ENCODE measurements at places on chromosomes 11 and 22.

GRCh38 chr11:125995313-125995712, 49.5 kb downstream of the VSIG10L2 start:
- DNase-seq = peak; percentile 45

- no peak for DNase-seq
Observed at GRCh38 chr11:115919341-115920091, 415.3 kb upstream of the CADM1 start.

GRCh38 chr22:38276166-38276565, 3.4 kb upstream of the TMEM184B start:
- DNase-seq = no peak

DNA sequence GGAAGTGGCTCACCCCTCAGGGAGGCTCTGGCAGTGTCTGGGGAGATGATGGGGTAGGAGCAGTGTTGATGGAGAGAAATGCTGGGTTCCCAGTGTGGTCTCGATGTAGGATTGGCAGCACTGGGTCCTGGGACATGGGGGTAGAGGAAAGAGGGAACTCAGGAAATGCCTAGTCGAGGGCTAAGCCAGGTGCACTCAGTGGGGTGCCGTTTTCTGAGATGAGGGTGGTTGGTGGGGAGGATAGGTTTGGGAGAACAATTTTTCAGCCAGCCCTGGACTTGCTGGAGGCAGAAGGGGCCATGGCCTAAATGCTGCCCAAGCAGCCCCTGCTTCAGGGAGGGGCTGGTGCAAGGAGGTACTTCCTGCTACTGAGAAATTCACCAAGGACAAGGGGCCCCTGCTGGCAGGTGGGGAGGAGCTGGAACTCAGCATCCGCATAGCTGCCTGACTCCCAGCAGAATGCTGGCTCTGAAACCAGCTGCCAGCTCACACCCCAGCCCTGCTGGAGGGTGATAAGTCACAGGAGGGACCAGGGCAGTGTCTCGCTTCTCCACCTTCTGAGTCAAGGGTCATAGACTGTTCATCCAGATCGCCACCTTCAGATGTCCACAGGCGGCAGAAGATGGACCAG, 6.0 kb downstream of the CCDC157 start:
- DNase-seq = no peak

DNA sequence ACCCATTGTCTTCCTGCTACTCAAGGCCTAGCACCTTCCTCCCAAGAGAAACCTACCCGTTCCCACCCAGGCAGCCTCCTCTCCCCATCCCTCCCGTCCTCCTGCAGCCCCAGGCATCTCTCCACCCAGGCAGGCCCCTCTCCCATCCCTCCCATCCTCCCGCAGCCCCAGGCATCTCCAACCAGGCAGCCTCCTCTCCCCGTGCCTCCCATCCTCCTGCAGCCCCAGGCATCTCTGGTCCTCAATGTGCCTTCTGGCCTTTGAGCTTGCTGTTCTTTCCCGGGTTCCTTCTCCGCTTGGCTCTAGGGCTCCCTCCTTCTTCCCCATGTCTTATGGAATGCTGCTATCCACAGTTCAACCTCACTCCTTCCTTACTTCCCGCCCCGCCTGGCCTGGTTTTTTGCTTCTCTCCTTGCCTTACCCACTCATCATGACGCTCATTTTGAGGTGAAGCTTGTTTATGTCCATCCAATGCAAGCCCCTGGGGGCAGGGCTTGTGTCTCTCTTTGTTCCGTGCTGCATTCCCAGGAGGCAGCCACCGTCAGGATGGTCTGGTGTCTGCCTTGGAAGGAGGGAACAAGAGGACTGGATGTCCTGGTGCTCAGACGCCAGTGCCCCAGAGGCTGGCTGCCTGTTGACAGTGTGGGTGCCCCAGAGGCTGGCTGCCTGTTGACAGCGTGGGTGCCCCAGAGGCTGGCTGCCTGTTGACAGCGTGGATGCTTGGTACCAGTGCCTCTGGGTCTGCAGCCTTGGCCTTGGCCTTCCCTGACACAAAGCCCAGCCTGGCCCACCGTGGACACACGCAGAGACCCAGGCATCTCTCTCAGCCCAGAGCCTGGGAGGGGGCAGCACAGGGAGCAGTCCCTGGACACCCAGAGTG, 815.7 kb downstream of the BRD1 start:
- no peak for DNase-seq

DNA sequence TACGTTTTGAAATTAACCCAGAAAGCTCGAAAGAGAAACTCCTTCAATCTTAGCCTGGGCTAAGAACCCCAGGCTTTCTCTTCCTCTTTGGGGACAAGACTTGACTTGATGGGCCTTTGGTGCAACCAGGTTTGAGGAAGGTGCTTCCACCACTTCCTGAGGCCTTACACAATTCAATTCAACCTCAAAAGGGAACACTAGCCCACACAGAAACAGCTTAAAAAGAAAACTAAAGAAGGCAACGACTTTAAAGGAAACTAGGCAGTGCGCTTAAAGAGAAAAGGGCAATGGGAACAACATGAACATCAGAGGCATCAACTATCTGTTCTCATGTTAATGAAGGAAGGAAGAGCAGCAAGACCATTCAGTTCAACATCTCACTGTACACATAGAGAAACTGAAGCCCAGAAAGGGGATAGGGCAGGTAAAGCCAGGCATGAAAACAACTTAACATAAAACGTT, 24.8 kb downstream of the PAK1 start:
- DNase-seq = no peak

- no peak for DNase-seq
Observed at GRCh38 chr11:69578167-69578566, 62.8 kb upstream of the CCND1 start.

DNA sequence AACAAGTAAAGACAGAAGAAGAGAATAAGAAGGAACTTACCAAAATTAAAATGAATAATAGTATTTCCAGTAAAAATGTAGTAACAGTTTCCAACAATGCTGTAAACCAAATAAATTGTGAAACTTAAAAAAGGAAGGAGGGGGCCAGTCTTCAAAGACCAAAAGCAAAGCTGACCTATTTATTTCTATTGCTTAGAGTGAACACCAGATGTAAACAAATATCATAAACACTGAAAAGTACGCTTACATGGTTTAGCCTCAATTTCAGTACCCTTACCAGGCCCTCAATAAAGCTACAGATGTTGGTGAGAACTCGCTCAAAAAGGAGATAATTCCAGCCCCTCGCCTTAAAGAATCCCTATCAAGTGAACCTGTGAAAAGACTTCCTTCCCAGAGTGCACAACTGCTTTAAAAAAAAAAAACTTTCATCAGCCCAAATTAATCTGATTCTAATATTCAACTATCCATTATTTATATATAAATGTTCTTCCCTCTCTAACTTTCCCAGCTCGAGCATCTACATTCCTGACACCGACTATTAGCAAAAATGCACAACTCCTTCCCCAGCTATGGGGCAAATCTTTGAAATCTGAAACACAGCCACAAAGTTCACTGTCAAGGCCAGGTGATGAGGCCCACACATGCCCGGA, 2.4 kb downstream of the PHF21A start:
- DNase-seq = no peak

- DNase-seq = no peak
Observed at GRCh38 chr11:60183591-60184205, 815 bp upstream of the MS4A6A start.

- no peak for DNase-seq
Observed at GRCh38 chr22:40599731-40600130, 36.8 kb downstream of the MRTFA start.

DNA sequence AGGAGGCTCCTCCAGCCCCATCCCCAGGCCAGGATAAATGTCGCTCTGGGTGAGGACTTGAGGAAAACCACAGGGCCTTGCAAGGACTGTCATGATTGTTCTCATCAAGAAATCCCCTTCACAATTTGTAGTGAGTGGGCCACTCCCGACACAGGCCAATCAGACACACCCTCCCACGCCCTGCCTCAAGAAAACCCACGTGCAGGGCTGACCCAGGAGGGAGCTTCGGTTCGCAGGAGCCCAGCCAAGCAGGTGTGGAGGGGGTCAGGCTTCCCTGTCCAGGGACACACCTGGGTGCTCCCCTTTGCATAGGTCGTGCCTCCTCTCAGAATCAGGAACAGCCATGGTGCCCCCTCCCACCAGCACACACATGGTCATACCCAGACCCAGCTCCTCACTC, 43.2 kb downstream of the SHANK2 start:
- DNase-seq = no peak

- no peak for DNase-seq
Observed at GRCh38 chr11:92765965-92766371, 203.5 kb upstream of the MTNR1B start.

- no peak for DNase-seq
Observed at GRCh38 chr11:61524446-61524845, 15.9 kb downstream of the LRRC10B start.

DNA sequence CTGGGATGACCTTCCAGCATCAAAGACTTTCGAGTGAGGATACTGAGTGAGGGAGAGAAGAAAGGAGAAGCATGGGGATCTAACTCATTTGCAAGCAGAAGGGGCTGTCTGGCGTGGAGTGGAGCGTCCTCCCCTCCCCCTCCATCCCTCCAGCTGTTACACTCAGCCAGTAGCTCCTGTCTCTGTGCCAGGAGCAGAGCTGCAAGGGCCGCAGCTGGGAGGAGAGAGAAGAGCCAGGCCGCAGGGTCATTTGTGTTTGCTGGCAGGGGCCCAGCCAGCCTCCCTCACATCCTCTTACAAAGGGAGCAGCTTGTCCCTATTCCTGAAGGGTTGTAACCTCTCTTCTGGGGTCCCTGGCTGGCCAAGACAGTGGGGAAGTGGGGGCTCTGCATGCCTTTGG, 57.9 kb downstream of the NECTIN1 start:
- no peak for DNase-seq

GRCh38 chr11:105823495-105824033, 198.5 kb downstream of the MSANTD4 start:
- DNase-seq = no peak

GRCh38 chr22:35113341-35113740, 47.4 kb downstream of the ISX start:
- no peak for DNase-seq

- DNase-seq = no peak
Observed at GRCh38 chr22:20118300-20119020, 1.4 kb upstream of the TRMT2A start.

- no peak for DNase-seq
Observed at GRCh38 chr11:12785901-12786300, 111.7 kb downstream of the TEAD1 start.

DNA sequence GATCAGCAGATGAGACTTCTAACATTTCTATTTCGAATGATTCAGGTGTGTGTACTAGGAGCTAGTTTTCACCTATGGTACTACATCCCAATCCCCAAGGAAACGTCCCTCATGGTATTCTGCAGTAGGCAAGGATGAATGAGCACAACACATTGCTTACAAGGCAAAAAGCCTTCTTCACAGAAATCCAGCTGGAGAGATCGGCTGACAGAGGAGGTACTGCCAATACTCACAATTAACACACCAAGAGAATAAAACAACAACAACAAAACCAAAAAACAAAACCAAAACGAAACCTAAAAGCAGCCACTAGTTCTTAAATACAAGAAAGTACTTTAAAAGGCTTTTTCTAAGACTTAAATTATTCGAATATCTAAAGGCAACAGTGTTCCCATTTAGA, 101.4 kb downstream of the PICALM start:
- no peak for DNase-seq

- no peak for DNase-seq
Observed at GRCh38 chr11:30016588-30017363, at the start of gene KCNA4. KCNA4 (minus strand) TSS chr11:30017030; CDS start chr11:30012678, 4,352 bp downstream.

DNA sequence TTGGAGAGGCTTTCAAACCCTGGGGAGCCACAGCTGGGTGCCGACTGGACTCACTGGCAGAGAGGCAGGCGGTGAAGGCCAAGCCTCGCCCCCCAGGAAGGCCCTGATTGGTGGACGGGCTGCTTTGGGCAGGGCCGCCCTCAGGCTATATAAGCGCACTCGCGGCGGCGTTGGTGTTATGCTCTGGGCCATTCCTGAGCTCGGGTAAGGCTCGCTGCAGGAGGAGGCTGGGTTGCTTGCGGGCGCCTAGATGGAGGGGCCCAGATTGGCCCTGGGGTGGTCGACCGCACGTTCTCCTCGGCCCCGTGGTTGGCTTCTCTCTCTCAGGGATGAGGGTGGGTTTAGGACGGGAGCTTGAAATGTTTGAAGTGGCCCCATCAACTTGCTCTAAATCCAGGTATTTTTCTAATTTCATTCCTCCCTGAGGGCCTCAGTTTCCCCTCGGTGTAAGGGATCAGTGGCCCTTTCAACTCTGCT, at the start of gene SPDYC:
Gene SPDYC (plus strand): TSS at position 176 of the 477 bp plus-strand sequence. CDS start 1,125 bp downstream, outside the sequence.
- DNase-seq = no peak

- DNase-seq = peak; percentile 26
Observed at GRCh38 chr22:46734830-46735453, 3.1 kb downstream of the CERK start.

- DNase-seq = no peak
Observed at GRCh38 chr11:69680688-69681087, 5.5 kb upstream of the LTO1 start.

DNA sequence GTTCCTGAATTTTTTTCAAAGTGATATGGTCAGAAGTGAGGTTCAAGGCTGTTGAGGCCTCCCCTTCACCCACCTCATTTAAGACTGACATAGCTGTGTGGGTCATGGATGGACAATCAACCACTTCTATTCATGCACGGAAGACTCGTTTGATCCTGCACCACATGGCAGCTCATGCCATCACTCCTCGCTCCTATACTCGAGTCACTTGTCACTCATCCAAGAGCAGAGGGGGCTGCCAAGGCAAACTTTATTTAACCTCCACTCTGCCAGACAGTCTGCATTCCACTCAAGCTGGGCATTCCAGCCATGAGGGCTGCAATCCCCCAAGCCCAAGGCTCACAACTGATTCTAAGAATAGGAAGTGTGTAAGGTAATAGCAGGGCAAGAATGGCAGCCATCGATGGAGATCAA, 34.1 kb downstream of the SNX19 start:
- DNase-seq = no peak

GRCh38 chr11:100297516-100297915, 389.6 kb upstream of the ARHGAP42 start:
- DNase-seq = no peak

GRCh38 chr11:57619331-57619730, 21.8 kb downstream of the SERPING1 start:
- no peak for DNase-seq

- no peak for DNase-seq
Observed at GRCh38 chr22:17396516-17396915, 27.3 kb downstream of the CECR2 start.

DNA sequence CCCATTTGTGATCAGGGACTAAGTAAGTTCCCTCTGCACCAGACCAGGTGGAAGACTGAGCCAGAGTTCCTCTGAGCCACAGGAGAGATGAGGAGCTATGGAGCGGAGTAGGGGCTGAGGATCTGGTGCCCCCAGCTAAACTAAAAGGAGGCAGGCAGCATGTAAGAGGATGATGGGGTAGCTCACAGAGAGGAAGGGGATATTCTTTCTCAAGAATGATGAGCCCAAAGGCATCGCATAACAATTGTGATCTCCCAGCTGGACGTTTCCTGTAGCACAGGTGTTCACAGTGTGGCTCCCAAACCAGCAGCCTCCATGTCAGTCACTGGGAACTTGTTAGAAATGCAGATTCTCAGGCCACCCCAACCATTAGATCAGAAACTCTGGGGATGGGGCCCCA, 24.4 kb downstream of the ADAMTS8 start:
- DNase-seq = no peak

GRCh38 chr11:132681971-132682370, 850.3 kb downstream of the OPCML start:
- DNase-seq = no peak
